ENCODE measurements at places on chromosomes 3 and 15.

DNA sequence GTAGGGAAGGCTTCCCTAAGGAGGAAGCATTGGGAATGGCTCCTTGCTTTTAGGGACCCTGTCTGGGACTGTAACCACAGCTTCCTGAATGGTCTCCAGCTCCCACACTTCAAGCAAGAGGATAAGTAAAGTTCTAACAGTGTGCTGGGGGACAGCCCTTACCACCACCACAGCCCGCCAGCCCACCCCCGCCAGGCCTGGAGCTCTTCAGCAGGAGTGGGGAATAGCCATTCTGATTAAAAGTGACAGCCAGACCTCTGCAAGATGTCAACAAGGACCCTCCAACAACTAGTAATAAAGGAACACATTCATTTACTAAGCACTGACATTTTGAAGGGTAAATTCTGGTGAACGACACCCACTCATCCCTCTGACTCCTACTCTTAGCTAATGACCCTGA lies 49.4 kb downstream of the CPN2 start:
- no peak for DNase-seq

DNA sequence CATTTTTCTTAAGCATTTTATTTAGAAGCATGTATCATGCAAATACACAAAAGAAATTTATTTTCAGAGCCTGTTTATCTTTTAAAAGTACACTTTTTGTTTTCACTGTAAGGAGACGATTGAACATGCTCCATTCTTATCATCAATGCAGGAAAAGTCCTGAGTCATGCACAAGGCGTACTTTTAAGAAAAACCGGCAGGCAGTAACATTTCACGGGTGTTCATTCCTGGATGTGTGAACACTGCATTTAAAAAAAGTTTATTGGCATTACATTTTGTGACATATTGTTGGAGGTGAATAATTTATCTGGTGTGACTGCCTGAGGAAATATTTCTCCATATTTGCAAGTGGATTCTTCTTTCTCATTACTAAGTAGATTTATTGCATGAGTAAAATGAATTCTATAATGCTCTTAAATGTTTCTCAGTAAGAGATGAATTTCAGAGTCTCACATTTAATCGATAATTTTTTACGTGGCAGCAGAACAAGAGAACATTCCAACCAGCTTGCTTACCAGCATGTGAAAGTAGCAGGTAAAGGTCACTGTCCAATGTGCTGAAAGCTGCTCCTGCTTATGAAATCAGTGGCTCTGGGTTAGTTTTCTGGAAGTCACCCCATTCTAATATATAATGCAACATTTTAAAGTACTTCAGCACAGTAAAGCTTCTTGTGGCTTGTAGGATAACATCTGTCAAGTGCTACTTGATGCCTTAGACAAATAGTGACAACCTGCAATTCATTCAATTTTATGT lies 87.0 kb downstream of the SV2B start:
- no peak for DNase-seq

DNA sequence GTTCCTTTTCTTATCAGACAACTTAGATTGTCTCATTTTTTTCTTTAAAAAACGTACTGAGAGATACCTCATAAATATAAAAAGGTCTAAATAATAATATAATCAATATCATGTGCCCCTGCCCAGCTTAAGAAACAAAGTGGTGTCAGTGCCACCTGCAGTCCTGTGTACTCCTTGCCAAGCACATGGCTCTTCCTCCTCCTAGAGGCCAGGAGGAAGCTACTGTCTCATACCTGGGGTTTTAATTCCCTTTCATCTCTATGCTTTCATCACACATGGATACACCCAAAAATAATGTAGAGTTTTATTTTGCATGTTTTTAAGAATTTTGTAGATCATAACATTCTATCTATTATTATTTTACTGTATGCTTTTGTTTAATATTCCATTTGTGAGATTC lies 98.6 kb upstream of the C15orf61 start:
- no peak for DNase-seq

DNA sequence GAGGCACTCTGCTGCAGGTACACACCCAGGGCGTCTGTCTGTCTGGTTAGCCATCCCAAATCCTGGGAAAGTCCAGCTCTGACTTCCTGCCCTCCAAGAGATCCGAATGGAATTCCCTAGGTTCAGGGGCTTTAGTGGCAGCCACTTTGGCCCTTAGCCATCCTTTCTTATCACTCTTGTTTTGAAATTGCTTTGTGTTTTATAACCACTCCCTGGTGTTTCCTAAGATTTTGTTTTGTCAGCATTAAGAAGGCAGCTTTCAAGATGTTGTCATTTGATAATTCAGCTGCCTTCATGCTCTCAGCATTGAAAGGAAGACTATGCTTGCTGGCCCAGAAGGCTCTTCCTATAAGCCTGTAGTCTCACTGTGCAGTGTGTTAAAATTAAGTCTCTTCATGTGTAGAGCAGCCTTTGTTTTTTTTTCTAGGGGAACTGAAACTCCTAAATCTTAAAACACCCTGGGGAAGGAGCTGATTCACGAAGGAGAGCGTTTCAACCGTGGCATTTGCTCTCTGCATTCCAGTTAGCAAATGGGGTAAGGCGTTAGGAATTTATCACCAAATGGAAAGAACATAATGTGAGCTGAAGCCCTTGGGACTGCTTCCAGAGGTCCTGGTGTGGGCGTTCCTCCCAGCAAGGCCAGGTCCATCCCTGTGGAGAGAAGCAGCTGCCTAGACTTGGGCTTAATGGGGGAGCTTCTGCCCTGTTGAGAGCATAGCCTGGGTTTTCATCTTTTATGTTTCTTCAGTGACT lies 14.2 kb upstream of the CLEC3B start:
- DNase-seq: no peak

GRCh38 chr15:86863226-86863915 lies 783.7 kb downstream of the AGBL1 start:
- DNase-seq: no peak

DNA sequence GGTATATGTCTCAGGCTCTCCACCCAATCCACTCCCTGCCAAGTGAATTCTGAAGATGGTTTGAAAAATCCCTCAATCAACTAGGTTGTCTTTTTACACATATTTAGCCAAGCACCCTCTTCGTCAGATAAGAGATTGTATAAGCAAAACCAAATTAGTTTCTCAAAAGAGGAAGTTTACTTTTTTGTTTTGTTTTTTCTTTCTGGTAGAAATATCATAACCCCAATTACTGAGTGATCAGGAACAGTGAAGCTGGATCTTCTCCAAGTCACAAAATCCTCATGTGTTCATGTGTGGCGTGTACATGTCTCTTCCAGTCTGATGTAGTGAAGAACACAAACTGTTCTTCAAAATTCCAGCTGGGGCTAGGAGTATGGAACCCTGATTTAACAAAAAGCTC lies 180.6 kb downstream of the FOXP1 start:
- DNase-seq: no peak

- DNase-seq: no peak
Observed at GRCh38 chr3:120419797-120420196, 31.0 kb downstream of the FSTL1 start.

DNA sequence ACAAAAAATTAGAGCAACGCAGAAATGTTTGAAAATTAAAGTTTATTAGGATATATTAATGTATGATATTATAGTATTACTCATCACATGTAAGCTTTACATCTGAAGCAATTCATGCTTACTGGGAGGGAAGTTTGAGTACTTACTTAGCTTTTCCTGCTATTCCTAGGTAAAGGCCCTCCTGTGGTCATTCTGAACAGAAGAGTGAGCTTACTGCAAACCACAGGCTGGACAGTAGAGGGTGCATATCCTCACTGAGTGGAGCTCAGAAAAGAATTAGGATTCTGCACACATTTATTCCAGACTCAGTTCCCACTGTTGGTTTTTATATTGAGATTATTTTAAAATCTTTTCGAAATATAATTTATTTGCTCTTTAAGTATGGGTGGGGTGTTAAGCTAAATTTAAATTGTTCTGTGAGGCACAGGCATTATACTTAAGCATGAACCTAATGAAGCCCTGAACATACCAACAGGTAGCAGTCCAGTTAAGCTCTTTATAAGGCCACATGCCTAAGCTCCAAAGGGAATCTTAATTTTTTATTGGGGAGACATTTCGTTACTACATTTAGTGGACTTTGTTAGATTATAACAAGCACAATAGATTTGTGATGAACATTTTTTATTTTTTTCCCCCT lies 10.2 kb downstream of the MRPS22 start:
- DNase-seq: no peak

GRCh38 chr15:58535894-58536293 lies 104.1 kb downstream of the LIPC start:
- peak; percentile 48 for DNase-seq

- DNase-seq: no peak
Observed at GRCh38 chr3:16349986-16350596, 85.1 kb downstream of the OXNAD1 start.

- no peak for DNase-seq
Observed at GRCh38 chr3:52432691-52433141, 12.2 kb downstream of the SEMA3G start.

GRCh38 chr3:24545887-24546286 lies 51.2 kb upstream of the THRB start:
- DNase-seq: no peak

DNA sequence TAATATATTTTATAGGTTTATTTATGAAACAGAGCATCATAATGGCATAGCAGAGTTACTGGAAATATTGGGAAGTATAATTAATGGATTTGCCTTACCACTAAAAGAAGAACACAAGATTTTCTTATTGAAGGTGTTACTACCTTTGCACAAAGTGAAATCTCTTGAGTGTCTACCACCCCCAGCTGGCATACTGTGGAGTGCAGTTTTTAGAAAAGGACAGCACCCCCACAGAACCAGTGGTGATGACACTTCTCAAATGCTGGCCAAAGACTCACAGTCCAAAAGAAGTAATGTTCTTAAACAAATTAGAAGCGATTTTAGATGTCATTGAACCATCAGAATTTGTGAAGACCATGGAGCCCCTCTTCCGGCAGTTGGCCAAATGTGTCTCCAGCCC lies 58.1 kb downstream of the DNAH1 start:
- no peak for DNase-seq

- no peak for DNase-seq
Observed at GRCh38 chr3:84108442-84108971, 850.3 kb upstream of the CADM2 start.

GRCh38 chr3:37580237-37580636 lies 281.4 kb upstream of the CTDSPL start:
- DNase-seq: no peak

- DNase-seq: no peak
Observed at GRCh38 chr3:63231643-63232042, 46.5 kb upstream of the SYNPR start.

GRCh38 chr3:105829229-105829628 lies 39.6 kb downstream of the CBLB start:
- no peak for DNase-seq

DNA sequence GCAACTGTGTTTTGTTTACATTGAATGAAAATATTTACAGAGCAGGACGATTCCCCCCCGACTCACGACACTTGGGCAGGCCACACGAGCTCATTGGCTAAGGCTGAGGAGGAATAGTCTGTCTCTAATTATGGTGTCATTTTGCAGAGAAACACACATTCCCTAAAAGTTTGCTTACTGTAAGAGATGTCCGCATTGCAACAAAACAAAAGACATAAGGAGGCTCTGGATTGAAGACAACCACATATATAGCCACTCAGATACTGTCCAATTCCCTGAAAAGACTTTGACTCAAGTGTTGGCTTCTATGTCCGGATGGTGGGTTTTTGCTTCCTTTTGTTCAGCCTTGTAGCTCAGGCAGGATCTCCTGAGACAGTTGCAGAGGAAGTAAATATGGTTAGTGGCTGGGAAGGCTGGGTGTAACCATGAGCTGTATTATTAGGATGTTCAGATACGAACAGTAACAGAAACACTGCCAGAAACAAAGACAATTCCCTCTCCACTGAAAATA lies 170.4 kb downstream of the KLHL25 start:
- no peak for DNase-seq

- DNase-seq: no peak
Observed at GRCh38 chr3:10680796-10681195, 135.2 kb upstream of the SLC6A11 start.

- DNase-seq: no peak
Observed at GRCh38 chr3:46186471-46187340, 21.4 kb downstream of the CCR1 start.

- no peak for DNase-seq
Observed at GRCh38 chr3:34229876-34230275, 431.4 kb downstream of the PDCD6IP start.

DNA sequence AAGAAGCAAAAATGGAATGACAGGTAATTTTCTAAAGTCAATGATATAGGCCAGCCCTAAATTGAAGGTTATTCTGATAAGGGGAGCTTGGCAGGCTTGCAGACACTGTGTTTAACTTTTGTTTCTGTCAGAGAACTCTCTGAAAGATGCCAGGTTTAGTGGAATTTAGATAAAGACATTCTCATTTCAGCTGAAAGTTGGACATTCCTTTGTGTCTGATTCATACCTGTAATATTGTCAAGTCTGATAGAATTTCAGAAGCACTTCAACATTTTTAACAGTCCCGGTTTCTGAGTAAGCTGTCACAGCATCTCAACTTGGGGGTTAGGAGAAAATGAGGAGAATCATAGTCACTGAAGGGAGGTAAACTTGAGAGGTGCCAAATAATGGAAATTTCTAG lies 84.0 kb downstream of the DIPK2A start:
- DNase-seq: no peak

GRCh38 chr3:23304424-23304823 lies 101.3 kb downstream of the UBE2E2 start:
- DNase-seq: no peak

DNA sequence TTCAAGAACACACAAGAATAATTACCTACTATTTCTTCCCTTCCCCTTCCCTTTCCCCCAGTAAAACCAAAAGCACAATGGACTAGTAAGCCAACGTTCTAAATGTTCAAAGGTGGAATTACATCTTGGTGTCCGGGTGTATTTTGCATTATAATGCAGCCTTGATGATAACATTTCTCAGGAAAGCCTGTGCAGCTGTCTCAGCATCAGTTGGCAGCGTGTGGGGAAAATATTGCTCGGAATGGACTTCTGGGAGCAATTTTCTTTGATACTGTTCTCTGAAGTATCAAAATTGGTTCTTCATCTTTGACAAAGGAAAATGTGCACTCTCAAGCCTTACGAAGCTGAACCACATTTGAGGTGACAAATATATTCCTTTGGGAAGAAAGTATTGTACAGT lies 198.9 kb downstream of the AGBL1 start:
- no peak for DNase-seq

GRCh38 chr3:66439666-66440344 lies 61.0 kb downstream of the LRIG1 start:
- peak; percentile 27 for DNase-seq

GRCh38 chr3:39207361-39208186 lies 15.2 kb upstream of the XIRP1 start:
- no peak for DNase-seq

GRCh38 chr3:115704661-115705338 lies 81.5 kb downstream of the GAP43 start:
- DNase-seq: peak; percentile 18

- DNase-seq: no peak
Observed at GRCh38 chr3:34258271-34258998, 460.0 kb downstream of the PDCD6IP start.

GRCh38 chr3:111621535-111621934 lies 26.4 kb upstream of the ZBED2 start:
- DNase-seq: peak; percentile 5

- no peak for DNase-seq
Observed at GRCh38 chr15:92327033-92327432, 66.6 kb upstream of the ST8SIA2 start.

GRCh38 chr3:195118671-195119070 lies 152.3 kb downstream of the XXYLT1 start:
- DNase-seq: no peak

- no peak for DNase-seq
Observed at GRCh38 chr15:51932161-51932560, 39.4 kb downstream of the LEO1 start.
